ENCODE measurements at places on chromosomes 1 and 21.

- DNase-seq: no peak
These were observed 1.9 kb downstream of the SLC9A1 start for GRCh38 chr1:27152829-27153548.

GRCh38 chr1:36771660-36772284 lies 262.5 kb downstream of the GRIK3 start:
- no peak for DNase-seq

DNA sequence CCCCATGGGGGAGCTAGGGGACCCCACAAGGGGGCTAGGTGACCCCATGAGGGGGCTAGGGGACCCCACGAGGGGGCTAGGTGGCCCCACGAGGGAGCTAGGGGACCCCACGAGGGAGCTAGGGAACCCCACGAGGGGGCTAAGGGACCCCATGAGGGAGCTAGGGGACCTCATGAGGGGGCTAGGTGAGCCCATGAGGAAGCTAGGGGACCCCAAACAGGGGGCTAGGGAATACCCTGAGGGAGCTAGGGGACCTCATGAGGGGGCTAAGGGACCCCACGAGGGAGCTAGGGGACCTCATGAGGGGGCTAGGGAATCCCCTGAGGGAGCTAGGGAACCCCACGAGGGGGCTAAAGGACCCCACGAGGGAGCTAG lies 50.5 kb upstream of the DMRTB1 start:
- DNase-seq: no peak

DNA sequence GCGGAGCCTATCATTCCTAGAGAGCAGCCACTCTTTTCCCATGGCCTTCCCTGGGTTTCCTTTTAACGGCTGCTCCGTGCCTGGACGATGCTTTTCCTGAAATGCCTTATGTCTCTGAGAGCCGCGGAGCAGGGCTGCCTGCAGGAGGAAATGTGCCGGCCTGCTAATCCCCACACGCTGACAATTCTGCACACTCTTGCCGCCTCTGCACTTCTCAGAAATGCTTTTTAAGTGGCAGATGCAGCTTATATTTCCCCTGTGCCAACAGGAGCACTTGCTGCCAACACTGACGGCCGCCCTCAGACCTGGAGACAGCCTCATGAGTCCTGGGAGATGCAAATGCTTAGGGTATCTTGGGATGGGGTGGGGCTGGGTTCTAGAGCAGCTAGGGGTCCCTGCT lies 253.2 kb downstream of the GRIK3 start:
- DNase-seq: no peak

GRCh38 chr1:2632561-2633361 lies at the start of gene MMEL1:
TSS of gene MMEL1 (minus strand) at chr1:2633016. CDS start at chr1:2629484, 3,532 bp downstream.
- no peak for DNase-seq
